HEK293T (cell line): ENCODE measurements at places on chromosomes 12 and 14.

- peak; percentile 56 for DNase-seq
Observed at GRCh38 chr12:47767216-47767724, 5.8 kb upstream of the SLC48A1 start.

GRCh38 chr12:103441437-103442181 lies 54.2 kb downstream of the C12orf42 start:
- no peak for DNase-seq

DNA sequence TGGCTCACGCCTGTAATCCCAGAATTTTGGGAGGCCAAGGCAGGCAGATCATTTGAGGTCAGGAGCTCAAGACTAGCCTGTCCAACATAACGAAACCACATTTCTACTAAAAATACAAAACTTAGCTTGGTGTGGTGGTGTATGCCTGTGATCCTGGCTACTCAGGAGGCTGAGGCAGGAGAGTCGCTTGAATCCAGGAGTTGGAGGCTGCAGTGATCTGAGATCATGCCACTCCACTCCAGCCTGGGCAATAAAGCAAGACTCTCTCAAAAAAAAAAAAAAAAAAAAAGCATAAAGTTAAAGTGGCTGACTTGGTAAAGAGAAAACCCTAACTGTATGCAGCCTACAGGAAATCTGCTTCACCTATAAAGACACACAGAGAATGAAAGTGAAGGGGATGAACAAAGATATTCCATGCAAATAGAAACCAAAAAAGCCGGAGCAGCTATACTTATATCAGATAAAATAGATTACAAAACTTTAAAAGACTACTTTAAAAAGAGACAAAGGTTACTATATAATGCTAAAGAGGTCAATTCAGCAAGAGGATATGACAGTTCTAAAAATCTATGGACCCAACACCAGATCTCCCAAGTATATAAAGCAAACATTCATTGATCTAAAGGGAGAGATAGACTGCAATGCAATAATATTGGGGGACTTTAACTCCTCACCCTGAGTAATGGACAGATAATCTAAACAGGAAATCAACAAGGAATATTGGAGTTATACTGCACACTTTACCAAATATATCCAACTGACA lies 4.1 kb downstream of the CLEC2B start:
- no peak for DNase-seq

DNA sequence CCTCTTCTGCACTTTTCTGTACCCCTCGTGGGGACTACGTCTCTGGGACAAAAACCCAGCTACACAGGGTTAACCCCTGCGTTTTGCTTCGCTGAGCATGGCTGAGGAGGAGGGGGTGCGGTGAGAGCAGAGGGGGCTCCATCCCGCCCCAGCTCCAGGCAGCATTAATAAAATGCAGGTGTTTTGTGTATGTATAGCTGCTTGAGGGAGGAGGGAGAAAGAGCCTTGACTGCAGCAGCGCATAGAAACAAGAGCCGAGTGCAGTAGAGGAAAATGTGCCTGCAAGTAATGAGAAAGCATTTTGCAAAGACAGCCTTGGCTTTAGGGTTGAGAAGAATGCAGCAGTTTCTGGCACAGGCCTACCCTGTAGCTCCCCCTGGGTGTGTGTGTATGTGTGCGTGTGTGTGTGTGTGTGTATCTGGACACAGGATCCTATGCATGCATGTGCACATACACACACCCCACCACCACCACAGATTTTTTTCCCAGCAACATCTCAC lies 103.9 kb downstream of the ZFP36L1 start:
- DNase-seq, result no peak
